NT2/D1 (cell line): ENCODE measurements at places on chromosomes 13 and 19.
A peak's percentile ranks its signal among the peaks of the same experiment; 100 is the strongest.

GRCh38 chr19:51329411-51329810 is 12.5 kb downstream of the VSIG10L start:
- DNase-seq, result no peak

DNA sequence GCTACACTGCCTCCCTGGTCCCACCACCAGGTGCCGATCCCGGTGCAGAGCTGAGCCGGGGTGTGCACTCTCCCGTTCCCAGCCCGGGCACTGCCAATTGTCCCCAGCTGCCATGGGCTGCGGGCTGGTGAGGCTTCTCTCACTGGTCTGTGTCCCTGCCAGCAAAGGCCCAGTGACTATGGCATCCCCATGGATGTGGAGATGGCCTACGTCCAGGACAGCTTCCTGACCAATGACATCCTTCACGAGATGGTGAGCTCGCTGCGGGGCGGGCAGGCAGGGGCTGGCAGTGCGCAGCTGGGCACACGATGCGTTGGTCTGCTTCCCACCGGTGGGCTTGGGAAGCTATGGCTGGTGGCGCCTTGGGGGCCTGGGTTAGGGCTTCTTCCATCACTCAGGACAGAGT is 14.6 kb downstream of the MPND start:
- DNase-seq, result no peak

- DNase-seq, result no peak
These were observed at the start of gene ERFL for GRCh38 chr19:41928221-41928683. Gene ERFL, minus strand, starts transcription at chr19:41928449. Its CDS starts 15,530 bp downstream, at chr19:41912919.

GRCh38 chr13:60642552-60642951 is 245.5 kb downstream of the TDRD3 start:
- no peak for DNase-seq

GRCh38 chr13:31172535-31172934 is 10.8 kb upstream of the HSPH1 start:
- no peak for DNase-seq

DNA sequence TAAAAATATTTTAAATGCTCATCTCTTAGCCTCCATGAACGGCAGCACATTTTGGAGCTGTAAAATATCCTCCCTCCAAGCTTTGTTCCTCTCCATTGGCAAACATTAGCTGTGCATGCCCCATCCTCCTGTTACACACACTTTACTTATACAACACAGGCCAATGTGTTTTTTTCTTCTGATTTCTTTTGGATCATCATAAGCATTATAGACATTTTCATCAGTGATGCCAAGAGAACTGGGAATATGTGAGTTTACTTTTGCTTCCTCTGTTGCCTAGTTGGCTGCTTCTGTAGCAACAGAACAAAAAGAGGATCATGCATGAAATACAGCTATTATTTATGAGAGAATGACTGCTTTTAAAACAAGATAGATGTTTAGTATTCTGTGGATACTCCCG is 142.6 kb downstream of the PCDH9 start:
- DNase-seq, result no peak

DNA sequence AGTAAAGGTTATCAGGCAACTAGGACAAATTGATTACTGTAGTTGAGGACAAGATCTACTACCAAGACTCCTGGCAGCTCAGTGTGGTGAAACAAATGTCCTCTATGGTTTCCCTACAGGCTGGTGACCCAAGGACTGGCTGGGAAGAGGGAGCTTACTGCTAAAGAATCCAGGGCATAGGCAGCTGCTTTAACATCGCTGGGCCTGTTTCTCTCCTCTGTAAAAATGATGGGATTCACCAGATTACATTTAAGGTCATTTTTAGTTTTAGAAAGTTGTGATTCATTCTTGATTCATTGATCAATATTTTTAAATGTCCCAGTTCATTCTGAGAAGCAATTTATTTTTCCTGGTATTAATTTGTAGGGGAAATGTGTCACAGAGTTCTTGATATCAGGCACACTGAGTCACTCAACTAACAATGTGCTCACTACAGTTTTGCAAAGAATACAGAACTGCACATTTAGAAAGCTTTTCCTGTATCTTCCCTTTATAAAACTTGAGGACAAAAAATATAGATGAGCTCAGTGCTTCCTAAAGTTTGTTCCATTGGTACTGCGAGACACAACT is 19.6 kb upstream of the FAM124A start:
- DNase-seq, result no peak

DNA sequence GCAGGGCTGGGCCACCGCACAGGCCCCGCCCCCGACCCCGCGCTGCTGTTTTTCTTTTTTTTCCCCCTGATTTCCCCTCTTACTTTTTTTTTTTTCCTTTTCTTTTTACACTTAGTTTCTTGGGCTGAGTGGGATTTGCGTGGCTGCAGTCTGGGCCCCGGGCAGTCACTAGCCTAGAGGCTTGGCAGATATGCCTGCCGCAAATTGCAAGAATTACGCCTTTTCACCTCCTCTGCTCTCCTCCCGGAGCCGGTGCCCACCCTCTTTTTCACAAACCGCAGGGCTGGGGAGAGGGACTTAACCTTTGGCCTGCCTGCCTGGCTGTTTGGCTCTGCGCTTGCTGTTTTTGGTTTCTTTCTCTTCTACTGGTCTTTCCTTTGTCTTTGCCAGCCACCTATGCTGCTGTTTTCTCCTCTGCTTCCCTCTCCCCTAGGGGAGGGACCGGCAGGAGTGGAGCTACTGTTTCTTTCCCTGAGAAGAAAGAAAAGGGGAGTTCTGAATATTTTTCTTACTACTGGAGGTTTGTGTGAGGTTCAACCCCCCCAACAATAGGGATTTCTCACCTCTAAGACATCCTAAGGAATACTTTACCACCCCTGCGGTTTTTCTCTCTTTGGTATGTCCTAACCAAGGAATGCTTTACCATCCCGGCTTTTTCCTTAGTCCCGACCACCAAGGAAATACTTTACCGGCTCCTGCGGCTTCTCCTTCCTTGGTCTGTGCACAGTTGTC is 11.0 kb downstream of the ZNF552 start:
- DNase-seq, result peak; percentile 73

- peak; percentile 15 for DNase-seq
These were observed 676.7 kb upstream of the SPRY2 start for GRCh38 chr13:81017513-81018152.

DNA sequence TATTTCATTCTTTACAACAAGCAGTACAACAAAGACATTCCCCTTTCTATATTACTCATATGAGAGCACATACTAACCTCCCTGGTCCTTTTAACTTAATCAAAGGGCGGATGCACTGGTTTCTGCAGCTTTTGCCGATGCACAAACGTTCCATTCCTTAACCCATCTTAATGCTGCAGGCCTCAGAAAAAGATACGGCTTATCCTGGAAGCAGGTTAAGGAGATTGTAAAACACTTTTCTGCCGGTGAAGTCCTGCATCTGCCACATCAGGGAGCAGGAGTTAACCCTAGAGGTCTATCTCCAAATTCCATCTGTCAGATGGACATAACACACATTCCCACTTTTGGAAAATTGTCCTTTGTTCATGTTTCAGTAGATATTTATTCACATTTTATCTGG is 11.5 kb upstream of the ZNF814 start:
- no peak for DNase-seq

DNA sequence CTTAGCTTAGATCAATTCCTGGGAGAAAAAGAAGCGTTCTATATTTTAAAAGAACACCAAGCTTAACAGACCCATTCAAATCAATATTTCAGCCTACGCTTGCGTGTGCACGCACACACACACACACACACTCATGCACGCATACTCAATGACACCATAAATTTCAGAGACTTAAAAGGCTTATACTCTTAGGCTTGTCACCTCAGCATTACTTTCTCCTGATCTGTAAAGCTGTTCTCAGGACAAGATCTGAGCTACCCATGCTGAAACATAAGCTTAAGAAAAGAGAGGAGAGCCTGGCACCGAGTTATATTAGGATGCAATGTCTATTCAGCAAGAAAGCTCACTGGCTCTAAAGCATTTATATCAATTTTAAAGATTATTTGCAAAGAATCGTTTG is 368.5 kb downstream of the FGF14 start:
- DNase-seq, result no peak

DNA sequence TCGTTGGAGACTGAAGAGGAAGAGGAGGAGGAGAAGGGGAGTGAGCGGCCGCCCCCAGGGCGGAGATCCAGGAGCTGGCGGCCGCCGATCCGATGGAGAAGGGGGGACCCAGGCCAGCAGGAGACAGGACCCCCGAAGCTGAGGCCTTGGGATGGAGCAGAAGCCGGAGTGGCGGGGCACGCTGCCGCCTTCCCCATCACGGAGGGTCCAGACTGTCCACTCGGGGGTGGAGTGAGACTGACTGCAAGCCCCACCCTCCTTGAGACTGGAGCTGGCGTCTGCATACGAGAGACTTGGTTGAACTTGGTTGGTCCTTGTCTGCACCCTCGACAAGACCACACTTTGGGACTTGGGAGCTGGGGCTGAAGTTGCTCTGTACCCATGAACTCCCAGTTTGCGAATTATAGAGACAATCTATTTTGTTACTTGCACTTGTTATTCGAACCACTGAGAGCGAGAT is 1.8 kb downstream of the GADD45B start:
- DNase-seq, result no peak

DNA sequence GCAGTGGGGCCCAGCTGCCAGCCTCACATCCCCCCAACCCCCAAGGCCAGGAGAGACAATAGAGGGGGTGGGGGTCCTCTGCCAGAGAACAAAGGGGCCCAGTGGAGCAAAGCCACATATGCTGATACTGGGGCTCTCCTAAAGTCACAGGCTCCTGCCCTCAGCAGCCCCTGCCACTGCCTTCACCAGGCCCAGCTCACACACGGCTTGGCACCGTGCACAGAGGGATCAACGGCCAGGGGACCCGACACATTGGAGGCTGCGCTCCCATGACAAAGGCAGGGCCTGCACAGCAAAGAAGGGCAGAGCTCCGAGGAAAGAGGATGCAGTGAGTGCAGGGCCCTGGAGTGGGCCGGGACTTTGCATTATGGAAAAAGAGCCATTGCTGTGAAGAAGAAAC is 146.4 kb downstream of the KDM4B start:
- DNase-seq, result no peak

- no peak for DNase-seq
These were observed 3.8 kb downstream of the ERCC1 start for GRCh38 chr19:45419895-45420294.

GRCh38 chr19:34432797-34433196 is 4.6 kb downstream of the UBA2 start:
- DNase-seq, result no peak

DNA sequence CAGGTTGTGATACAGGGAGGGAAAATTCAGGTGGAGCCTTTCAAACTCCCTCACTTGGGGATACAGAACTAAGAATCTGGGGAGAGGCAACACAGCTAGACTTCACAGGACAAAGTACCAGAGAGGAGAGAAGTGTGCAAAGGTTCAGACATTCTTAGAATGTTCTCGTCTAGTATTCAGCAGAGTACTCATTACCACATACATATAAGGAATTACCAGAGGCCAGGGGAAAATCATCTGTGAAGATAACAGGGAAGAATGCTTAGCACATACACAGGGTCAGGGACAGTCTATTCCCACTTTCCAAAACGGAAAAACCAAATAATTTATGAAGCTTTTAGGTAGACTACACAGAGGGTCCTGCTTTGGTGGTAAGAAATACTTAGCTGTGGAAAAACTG is 58.1 kb downstream of the TRPC4 start:
- DNase-seq, result no peak

- DNase-seq, result no peak
These were observed 9.5 kb downstream of the ALDH16A1 start for GRCh38 chr19:49462492-49462891.

DNA sequence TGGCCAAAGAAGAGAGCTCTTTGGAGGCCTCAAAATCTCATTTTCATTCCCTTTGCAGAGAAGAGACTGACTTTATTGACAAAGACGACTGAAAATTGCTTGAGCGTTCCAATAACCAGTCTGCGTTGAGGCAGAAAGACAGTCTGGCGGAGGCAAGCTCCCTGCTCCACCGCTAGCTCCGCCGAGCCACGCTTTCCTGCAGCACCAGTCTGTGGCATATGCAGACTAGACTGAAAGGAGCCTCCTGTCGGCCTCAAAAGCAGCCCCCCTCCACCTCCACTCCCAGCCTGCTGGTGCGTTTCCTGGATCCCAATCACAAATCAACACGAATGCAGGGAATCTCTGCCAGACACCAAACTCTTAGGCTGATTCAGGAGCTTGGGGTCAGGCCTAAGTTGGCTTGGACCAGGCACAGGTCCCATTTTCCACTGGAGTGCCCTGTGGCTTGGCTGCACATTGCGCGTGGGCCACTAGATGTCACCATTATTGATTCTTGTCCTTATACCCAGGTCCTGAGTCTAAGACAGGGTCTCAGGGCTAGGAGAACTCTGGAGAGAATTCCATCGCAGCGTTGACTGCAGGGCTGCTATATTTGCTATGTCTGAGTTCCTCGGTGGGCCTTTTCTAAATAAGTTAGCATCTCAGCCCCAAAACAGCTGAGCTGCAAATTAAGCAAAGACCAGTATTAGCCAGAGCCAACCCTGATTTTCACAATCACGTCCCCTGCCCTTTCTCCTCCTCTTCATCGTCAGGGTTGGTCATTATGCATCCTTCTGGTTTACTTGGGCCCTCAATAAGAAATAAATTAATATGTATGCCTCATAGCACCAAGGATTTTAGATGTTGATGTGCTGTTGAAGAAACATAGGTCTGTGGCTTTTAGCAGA is 5.2 kb upstream of the ZNF507 start:
- no peak for DNase-seq

DNA sequence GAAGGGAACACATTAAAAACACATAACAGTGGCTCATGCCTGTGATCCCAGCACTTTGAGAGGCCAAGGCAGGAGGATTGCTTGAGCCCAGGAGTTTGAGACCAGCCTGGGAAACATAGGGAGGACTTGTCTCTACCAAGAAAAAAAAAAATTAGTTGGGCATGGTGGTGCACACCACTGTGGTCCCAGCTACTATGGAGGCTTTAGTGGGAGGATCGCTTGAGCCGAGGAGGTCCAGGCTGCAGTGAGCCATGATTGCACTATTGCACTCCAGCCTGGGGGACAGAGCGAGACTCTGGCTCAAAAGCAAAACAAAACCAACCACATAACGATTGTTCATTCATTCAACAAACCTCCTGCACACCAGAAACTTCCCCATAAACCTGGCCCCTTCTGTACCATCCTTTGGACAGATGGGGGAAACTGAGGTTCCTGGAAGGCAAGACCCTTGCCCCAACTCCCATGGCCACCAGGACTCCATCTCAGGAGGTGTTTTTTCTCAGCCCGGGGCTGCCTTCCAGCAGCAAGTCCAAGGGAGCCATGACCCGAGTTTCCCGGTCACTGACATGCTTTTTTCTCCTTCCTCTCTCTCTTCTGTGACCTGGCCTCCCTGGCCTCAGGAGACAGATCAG is 4.3 kb downstream of the FOSB start:
- no peak for DNase-seq
